Neural progenitor cell (in vitro differentiated cells): ENCODE measurements at places on chromosomes 6 and 20.

DNA sequence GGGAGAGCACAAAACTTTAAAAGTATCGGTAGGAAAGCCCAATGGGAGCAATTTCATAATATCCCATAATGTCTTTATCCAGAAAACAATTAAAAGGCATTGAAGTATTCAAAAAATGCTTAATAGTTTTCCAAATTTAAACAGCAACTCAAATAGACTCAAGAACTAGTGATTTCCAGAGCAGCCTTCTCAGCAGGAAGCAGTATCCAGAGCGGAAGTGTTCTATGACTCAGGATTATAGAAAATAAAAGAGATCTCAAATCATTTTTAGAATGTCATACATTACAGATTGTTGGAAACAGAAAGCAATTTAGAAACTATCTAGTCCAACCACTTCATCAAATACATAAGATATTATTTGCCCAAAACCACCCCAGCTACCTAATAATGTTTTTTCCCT is 79.3 kb downstream of the COL12A1 start:
- DNase-seq, result no peak

- peak; percentile 34 for DNase-seq
Observed at GRCh38 chr6:26172608-26172968, 85.4 kb downstream of the HFE start.

- peak; percentile 4 for DNase-seq
Observed at GRCh38 chr6:125899726-125900182, 56.8 kb upstream of the HINT3 start.

GRCh38 chr6:127858727-127859391 is 42.0 kb downstream of the THEMIS start:
- no peak for DNase-seq

DNA sequence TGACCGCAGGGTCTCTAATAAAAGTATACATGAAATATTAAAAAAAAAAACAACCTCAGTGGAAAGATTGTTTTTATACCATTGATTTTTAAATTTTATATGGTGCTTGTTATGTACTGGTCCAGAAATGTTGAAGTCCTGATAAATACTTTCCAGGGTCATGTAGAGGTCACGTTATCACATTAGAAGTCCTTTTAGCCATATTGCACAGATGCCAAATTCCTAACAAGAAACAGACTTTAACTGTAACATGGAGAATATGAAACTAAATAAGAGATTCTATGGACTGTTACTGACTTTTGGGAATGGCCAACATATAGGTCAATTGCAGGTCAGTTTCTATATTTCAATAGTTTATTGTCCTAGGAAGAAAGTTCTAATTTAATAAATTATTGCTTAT is 89.0 kb downstream of the ADGRB3 start:
- no peak for DNase-seq

GRCh38 chr6:149779644-149779963 is 30.1 kb downstream of the PCMT1 start:
- no peak for DNase-seq

DNA sequence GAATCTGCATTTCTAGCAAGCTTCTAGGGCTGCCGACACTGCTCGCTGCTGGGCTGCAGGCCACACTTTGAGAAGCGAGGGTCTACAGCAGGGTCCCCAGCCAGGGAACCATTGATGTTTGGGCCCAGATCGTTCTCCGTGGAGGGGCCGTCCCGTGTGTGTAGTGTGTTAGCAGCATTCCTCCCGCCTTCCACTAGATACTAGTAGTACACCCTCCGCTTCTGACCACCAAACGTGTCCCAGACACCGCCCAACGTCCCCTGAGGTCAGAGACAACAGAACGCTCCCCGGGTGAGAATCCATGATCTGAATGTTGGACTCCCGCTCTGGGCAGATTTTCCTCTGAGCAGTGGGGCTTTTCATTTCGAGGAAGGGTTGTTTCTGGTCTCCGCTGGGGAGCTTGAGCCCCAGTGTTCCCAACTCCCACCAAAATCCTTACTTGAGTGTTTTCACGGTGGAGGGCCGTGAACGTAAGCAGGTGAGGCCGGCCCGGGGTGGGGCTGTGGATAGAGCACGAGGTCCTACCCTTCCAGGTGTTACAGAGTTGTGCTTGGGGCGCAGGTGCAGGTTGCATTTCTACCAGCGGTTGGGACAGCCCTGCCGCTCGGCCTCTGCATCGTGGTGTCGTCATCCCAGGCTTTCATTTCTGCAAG is 124.6 kb downstream of the SYCP2 start:
- no peak for DNase-seq

DNA sequence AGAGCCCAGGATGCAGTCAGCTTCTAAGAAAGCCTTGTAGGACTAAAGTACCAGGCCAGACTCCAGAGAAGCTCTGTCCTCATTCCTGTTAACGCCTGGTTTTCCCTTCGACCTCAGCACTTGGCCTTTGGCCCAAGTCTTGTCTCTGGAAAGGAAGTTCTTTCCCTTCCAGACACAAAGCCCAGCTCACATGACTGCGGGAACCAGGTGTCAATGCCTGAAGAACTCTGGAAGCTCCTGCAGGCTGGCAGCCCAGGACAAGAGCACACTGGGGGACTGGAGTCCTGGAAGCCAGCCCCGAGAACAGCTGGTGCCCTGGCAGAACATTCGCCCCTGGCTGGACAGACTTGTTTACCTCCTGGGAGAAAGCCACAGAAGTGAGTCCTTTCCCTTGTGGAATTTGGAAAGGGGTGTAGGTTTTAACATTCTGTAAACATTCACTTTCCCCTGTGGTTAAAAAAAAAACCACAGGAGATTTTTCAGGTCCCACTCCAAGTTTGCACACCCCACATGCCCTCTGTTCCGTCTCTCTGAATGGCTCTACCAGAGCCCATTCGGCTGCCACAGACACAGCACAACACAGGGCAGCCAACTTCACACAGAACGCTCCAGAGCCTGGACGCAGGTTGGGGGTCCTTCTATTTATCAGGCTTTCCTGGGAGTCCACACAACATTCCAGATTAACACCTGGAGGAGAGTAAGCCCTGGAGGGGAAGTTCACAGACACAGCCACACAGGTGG is 18.1 kb downstream of the ACSS1 start:
- DNase-seq, result no peak

DNA sequence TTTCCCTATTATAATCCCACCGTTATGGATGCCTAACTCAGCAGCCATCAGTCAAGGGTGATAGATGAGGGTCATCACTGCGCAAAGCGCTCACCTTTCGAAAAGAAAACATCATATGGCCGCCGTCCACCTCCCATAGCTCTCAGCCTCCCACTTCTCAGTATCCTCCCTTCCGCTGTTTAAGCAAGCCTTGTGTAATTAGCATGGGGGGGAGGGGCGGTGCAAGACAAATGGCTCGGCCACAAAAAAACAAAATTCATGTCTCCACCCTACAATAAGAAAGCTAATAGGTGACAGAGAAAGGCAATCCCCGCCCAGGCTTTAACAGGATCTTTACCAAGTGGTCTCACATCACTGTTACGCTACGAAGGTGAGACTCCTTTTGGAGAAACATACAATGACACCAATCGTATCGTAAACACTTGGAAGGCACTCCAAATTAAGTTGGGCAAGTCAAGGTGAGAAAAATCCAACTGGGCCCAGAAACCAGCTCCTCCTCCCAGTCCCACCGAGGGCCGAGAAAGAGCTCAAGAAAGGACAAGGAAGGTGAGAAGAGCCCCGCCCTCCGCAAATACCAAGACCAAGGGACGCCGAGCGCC is 645 bp downstream of the DDX39B start:
- peak; percentile 53 for DNase-seq

GRCh38 chr20:63296531-63297299 is 3.7 kb downstream of the COL20A1 start:
- peak; percentile 45 for DNase-seq
